ENCODE measurements at places on chromosomes 1 and 21.

DNA sequence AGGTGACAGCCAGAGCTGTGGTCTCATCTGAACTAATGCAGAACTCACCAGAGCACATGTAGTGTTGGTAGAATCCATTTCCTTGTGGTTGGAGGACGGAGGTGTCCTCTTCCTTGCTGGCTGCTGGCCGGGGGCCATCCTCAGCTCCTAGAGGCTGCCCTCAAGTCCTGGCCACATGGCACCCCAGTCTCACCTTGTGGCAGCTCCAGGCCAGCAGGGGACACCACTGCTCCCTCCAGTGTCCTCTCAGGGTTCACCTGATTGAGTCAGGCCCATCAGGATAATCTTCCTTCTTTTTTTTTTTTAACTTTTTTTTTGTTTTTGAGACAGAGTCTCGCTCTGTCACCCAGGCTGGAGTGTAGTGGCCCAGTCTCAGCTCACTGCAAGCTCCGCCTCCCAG, 2.9 kb downstream of the KCNE1 start:
- DNase-seq: no peak

DNA sequence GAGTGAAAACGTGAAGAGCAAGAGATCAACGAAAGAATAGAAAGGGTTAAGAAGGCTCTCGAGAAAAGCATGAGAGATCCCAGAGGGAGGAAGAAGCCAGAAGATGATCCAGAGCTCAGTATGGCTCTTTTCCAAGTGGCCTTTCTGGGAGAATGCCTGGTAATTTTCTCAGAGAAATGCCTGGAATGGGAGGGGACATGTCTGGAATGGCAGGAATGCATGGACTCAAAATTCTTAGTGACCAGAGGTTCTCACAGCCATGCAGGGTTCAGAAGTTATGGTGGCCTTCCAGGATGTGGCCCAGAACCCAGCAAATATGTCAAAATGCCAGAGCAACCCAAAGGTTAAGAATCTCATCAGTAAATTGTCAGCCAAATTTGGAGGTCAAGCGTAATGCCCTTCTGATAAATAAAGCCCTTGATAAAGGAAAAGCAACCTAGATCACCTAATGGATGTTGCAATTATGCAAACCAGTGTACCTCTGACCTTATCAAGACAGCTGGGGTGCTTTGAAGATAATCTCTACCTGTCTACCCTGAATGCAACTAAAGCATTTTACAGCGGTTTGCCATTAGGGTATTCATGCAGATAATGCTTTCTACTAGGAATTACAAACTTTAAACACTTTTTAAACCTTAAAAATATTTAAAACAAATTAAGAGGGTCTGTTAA, 53.1 kb downstream of the NBPF6 start:
- no peak for DNase-seq

DNA sequence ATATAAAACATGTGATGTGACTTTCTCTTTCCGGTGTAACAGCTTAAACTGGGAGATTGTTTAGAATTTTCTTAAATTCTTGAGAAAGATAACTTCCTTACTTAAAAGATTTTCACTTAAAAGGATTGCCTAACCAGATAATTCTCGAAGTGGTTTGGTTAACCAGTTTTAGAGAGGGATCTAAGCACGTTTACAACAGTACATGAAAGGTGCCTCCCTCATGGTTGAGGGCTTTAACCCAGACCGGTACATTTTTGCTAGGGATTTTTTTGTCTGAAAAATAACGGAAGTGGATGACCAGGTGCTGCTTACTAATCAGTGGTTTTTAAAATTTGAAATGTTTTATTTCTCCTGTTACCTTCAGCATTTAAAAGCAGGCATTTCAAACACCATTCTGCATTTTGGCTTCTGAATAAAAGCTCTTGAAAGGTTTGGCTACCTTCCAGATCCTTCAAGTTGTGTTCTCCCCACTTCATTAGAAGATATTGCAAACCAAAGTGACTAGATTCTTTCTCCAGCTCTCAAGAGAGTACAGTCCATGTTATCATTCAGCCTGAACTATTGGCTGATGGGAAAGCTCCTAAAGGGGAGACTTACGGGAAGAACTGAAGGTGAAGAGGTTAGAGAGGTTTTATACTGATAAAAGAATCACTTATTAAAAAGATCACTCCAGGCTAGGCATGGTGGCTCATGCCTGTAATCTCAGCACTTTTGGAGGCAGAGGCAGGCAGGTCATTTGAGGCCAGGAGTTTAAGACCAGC, 12.8 kb downstream of the S100PBP start:
- DNase-seq: no peak

DNA sequence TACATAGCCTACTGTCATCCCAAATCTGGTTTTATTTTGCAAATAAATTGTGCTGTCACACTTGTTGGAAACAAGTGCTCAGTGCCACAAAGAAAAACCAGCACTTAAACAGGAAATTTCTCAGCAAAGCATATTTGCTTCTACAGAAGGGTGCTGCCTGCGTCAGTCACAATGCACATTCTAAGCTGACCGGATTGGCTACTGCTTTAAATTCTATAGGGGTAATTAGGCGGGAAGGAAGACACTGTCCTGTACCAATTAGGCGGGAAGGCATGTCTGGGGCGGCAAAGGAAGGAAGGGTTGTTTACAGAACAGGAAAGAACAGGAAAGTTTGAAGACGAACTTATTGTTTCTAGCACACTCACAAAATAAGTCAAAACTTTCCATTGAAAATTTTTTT, 2.8 kb downstream of the IFI16 start:
- no peak for DNase-seq

DNA sequence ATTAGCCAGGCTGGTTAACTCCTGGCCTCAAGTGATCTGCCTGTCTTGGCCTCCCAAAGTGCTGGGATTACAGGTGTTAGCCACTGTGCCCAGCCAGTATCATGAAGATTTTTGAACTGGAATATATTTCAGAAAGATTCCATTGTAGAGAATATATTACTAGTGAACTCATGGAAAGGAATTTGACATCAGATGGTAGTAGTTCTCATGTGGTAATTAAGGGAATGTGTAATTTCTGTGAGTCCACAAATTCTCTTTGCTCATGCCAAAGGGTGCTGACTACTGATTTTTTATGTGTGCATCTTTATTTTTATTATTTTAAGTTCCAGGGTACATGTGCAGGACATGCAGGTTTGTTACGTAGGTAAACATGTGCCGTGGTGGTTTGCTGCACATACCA, 10.4 kb downstream of the DTL start:
- DNase-seq: no peak

GRCh38 chr1:43968348-43968948, 1.4 kb upstream of the DPH2 start:
- DNase-seq: no peak

DNA sequence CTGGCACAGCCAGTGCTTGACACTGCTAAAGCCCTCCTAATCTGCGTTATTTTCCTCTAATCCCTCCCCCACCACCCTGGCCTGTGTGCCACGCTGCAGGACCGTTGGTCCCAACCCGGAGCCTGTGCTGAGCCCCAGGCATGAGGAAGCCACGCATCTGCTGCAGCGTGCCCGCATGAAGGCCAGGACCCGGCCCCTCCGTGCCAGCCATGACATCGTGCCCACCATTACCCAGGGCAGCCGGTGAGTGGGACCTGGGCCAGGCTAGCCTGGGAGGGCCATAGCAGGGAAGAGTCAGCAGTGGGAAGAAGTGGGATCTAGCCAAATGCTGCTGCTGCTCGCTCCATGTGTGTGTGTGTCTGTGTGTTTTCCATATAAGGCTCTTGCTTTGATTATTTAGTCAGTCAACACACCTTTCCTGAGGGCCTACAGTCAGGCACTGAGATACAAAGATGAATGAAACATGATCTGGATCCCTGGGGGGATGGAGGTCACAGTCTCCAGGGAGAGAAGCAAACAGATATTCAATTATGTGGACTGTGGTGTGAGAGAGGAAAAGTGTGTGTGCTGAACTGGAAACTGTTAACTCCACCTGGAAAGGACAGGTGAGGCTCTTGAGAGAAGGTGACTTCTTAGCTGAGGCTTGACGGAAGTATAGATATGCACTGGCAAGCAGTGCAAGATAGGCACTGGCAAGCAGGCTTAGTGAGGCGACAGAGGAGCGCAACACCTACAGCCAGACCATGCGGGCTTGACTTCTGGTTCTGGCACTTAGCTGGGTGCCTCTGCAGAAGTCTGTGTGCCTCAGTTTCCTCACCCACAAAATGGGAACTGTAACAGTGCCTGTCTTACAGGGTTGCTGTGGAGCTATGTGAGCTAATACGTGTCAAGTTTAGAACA, 15.9 kb downstream of the KIAA1614 start:
- no peak for DNase-seq

DNA sequence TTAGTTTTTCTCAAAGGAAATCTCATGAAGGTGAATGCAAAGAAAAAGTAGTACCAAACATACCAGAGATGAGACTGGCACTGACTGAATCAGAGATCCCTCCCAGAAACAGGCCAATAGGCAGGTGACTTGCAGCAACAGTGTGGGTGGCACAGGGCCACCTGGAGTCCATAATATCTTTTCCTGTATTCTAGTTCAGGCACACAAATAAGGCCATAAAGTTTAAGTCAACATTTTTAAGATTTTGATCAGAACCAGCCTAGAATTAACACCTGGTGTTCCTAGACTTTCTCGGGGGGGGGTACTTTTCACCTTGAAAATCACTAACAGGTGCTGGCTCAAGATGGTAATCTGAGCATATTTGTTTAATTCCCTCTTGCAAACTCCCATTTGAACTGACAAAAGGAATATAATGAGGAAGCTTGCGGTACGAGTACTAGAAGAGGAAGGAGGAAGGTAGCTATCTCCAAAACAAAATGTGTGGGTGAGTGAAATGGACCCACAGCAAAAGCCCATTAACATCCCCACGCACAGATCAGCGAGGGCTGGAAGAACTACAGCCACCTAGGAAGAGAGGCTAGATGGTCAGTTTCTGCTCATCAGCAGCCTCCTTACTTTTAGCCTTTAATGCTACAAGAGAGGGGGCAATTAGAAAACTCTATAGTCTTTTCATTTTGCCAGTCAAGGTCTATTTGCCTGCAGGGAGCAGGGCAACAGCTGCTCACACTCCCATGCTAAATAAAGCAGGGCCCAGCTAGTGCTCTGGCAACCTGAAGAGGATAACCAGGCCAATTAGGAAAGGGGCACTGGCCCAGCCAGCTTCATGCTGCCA, 18.9 kb downstream of the SDE2 start:
- DNase-seq: no peak

GRCh38 chr1:84538599-84538998, 32.2 kb upstream of the GNG5 start:
- no peak for DNase-seq
